ENCODE measurements at places on chromosomes 5 and 9.
A peak's percentile ranks its signal among the peaks of the same experiment; 100 is the strongest.

DNA sequence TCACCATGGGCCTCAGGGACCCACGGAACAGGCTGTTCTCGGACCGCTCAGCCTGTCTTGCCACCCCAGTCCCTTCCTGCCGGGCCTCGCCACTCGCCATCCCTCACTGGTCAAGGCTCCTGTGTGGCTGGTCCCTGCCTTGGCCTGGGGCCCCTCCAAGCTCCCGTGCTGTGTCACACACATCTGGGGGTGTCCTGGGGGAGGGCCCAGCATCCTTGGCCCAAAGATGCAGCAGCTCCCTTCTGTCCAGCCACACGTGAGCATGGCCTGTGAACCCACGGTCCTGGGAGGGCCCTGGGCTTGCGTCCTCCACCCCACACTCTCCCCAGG, 425 bp upstream of the EGFL7 start:
- DNase-seq, result no peak

DNA sequence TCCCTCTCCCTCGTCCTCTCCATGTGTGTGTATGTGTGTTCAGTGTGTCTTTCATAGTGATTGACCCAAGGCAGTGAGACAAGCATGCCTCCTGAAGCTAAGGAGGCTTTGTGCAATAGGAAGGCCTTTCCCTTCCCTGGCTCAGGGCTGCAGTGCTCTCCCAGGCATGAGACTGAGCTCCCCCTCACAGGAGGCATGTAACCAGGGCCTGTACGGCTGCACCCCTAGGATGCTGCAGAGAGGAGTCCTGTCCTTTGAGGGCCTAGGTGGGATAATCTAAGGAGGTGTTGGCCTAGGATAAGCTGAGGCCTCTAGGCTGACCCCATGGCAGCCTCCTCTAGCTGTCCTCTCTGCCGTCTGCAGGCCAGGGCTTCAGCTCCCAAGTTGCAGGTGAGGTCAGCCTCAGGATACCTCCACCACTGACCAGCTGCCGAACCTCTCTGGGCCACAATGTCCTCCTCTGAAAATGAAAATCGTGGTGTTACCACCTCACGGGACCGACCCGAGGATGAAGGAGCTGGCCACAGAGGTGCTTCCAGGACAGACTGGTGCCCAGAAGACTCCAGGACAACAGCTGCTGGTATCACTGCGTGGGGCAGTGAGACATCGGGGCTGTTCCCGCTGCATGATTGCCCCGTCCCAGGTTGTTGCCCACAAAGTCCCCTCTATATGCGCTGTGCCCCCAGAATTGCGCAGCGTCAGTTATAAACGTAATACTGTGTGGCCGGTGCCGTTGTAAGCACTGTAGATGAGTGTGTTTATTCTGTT, 129.6 kb downstream of the BARX1 start:
- no peak for DNase-seq

DNA sequence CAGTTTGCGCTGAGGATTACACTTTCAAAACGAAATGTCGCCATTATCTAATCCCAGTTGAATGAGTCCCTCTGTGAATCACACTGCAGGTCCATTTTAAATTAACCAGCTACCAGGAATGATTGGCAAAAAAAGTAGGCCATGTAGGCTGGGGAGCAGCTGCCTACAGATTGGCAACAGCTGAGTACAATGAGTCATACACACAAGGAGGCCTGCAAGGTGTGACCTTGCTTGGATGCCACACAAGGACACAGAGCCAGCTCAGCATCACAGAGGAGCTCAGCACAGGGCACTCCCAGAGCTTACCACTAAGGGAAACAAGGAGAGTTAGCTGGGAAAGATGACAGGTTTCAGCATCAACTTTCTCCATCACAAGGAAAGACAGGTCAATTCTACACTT, 12.9 kb downstream of the HAVCR1 start:
- DNase-seq, result no peak

GRCh38 chr9:91967259-91967658, 17.2 kb upstream of the ROR2 start:
- DNase-seq, result no peak

DNA sequence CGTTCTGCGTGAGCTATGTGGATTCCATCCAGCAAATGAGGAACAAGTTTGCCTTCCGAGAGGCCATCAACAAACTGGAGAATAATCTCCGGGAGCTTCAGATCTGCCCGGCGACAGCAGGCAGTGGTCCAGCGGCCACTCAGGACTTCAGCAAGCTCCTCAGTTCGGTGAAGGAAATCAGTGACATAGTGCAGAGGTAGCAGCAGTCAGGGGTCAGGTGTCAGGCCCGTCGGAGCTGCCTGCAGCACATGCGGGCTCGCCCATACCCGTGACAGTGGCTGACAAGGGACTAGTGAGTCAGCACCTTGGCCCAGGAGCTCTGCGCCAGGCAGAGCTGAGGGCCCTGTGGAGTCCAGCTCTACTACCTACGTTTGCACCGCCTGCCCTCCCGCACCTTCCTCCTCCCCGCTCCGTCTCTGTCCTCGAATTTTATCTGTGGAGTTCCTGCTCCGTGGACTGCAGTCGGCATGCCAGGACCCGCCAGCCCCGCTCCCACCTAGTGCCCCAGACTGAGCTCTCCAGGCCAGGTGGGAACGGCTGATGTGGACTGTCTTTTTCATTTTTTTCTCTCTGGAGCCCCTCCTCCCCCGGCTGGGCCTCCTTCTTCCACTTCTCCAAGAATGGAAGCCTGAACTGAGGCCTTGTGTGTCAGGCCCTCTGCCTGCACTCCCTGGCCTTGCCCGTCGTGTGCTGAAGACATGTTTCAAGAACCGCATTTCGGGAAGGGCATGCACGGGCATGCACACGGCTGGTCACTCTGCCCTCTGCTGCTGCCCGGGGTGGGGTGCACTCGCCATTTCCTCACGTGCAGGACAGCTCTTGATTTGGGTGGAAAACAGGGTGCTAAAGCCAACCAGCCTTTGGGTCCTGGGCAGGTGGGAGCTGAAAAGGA, 10.9 kb downstream of the QRFP start:
- no peak for DNase-seq

DNA sequence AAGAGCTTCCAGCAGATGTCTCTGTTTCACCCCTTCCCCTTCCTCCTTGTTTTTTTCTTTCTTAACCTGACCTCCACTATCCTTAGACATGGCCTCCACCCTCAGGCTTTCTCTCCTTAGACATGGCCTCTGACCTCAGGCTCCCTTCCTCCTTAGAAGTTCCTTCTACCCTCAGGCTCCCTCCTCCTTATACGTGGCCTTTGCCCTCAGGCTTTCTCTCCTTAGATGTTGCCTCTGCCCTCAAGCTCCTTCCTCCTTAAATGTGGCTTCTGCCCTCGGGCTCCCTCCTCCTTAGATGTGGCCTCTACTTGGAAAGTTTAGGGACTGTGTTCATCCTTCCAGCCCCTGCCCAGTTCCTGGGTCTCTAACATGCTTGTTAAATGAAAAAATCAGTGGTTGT, 180.4 kb upstream of the S1PR3 start:
- DNase-seq, result peak; percentile 46

GRCh38 chr9:6739218-6739617, 18.6 kb upstream of the KDM4C start:
- no peak for DNase-seq

DNA sequence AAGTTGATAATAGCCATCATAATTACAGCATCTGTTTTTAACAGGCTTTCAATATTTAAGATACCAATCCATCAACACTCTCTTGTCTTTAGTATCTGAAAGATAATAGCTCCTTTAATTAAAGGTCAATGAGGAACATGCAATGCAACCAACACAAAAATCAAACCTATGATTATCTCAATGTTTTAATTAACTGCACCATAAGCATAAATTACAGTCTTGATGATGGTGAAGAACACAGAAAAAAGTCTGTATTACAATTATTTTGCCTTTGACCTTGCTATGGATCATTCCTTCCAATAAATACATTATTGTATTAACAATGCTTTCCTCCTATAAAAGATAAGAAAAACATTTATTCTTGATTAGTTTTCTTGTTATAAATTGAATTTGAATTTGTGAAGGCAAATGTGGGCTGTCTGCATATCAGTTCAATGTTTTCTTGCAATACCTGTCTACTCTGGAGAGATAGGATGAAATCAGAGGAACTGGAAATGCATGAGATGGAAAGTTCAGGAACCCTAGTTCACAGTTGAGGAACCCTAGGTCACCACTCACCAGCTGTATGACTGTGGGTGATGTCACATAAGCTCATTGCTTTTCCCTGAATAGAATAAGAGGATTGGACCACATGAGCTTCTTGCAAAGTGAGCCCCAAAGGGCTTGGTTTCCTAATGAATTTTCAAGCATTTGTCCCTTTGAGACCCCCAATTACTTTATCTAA, 58.5 kb upstream of the ANXA1 start:
- no peak for DNase-seq

GRCh38 chr5:146633323-146633764, 117.4 kb upstream of the GPR151 start:
- no peak for DNase-seq

DNA sequence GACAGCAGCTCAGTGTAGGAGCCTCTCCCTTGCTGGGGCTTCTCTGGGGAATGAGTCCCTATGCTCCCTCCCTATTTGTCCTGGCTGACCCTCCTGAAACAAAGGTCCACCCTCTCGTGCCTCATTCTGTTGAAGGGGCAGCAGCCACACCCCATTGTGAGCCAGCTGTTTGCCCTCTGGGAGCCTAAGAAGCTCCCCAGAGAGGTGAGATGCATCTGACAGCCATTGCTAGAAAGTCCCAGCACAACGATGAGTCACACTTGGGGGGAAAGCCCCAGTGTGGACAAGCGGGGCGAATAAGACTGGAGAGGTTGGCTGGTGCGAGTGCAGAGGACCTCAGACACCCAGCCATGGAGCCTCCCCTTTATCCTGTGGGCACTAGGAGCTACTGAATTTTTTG, 101.4 kb downstream of the PPARGC1B start:
- DNase-seq, result no peak

GRCh38 chr5:151628112-151628823, 37.1 kb upstream of the FAT2 start:
- no peak for DNase-seq

- DNase-seq, result no peak
Observed at GRCh38 chr5:40733434-40733833, 22.3 kb downstream of the TTC33 start.

- DNase-seq, result peak; percentile 4
Observed at GRCh38 chr9:69149321-69149807, 24.7 kb upstream of the TJP2 start.

- DNase-seq, result no peak
Observed at GRCh38 chr5:147878066-147878759, at the start of gene SCGB3A2. Gene SCGB3A2, plus strand, starts transcription at chr5:147878711. Its CDS starts 93 bp downstream, at chr5:147878804.

DNA sequence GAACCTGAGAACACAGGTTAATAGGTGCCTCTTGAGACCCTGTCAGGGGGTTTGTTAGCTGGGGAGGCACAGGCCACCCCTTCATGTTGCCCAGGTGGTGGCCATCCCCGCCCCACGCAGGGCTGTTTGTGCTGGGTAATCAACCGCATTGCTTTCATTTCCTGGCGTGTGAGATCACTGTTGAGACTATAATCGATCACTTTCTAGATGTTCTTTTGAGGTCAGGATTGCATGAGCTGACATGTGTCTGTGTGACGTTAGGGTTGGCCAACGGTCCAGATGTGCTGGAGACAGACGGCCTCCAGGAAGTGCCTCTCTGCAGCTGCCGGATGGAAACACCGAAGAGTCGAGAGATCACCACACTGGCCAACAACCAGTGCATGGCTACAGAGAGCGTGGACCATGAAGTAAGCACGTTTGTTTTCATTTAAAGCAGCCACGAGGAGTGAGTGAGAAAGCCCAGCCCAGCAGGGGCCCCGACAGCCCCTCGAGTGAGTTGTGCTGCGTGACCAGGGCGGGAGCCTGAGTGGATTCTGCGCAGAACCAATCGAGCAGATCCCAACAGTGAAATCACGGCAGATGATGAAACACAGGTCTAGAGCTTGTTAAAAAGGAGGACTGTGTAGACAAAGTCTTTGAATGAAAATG, 115.0 kb upstream of the CACNA1B start:
- no peak for DNase-seq

DNA sequence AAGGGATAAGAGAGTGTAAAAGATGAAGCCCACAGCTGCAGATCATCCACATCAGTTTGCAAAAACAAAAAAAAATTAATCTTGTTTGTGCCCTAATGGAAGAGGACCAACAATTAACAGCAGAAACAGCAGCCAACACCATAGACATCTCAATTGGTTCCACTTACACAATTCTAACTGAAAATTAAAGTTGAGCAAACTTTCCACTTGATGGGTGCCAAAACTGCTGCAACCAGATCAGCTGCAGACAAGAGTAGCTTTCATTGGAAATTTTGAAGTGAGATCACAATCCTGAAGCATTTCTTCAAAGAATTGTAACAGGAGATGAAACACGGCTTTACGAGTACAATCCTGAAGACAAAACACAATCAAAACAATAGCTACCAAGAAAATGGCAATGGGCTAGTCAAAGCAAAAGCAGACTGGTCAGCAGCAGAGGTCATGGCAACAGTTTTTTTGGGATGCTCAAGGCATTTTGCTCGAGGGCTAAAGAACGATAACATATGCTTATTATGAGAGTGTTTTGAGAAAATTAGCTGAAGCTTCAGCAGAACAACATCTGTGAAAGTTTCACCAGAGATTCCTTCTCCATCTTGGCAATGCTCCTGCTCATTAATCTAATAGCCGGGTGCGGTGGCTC, 4.1 kb upstream of the RBM27 start:
- DNase-seq, result no peak

DNA sequence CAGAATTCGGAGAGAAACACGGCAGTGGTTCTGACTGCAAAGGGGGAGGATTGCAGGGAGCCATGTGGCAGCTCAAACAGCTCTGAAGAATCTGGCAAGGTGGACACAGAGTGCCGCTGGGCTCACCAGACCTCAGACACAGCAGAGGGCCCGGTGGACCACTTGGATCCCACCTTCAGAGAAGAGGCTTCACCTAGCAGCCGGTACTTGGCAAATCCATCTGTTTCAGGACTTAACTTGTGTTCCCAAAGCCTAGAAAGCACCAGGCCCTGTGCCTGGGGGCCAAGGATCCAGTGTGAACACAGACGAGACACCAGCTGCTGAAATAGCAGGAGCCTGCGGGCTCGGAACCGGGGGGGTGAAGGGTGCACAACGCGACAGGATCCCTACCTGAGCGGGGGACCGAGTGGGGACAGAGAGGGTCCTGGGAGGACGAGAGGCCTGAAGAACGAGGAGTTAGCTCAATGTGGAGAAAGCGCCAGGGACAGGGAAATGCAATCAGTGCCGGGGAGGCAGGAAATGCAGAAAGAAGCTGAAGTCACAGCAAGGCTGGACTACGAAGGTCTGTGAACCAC, 44.6 kb downstream of the BTNL9 start:
- DNase-seq, result no peak

GRCh38 chr5:91277093-91277626, 106.0 kb downstream of the ARRDC3 start:
- no peak for DNase-seq

DNA sequence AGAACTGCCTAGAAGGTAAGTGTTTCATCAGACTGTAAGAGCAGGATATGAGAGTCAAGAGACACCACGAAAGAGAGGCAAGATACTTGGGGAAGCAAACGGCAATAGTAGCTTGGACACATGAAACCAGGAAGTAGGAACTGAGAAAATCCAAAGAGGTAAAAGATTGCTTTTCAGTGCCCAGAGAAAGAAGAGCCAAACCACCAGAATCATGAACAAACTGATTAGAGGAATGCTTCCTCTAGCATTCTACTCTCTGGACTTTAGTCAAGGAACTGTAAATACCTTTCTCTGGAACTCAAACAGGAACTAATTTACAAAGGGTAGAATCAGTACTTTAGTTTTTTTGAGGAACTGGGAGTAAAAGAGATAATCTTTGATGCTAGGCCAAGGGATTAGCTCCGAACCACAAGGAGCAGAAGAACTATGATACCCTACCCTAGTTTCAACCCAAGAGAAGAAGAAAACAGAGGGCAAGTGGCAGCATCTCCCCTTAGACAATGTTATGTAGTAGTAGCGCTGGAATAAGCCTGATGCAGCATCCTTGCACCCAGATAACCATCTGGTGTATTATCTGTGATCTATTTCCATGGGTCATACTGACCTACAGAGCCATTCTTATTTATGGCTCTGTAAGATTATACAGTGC, 41.3 kb downstream of the EFCAB9 start:
- DNase-seq, result no peak

Measured in lower leg skin (tissue), 4 donors.